ENCODE measurements at places on chromosomes 1 and 21. TPM values are rescaled to one million over a fixed set of nuclear protein-coding genes. Genes with fewer than 3 reads are reported as not detected.
A peak's percentile ranks its signal among the peaks of the same experiment; 100 is the strongest.

Gene NID1
- 0.10 TPM for total RNA-seq

Gene DMBX1
- not detected for total RNA-seq

Gene ATAD3C
- 3.4 TPM for total RNA-seq

Gene CNIH3
- 2.6 TPM for total RNA-seq

Gene TRABD2B
- not detected for total RNA-seq

GRCh38 chr1:37473431-37474045, 842 bp upstream of the ZC3H12A start:
- peaks cover 24% of the 10 kb centered on the region for H3K36me3 ChIP-seq
- H3K4me1 ChIP-seq: peaks cover 46% of the 10 kb centered on the region
- DNase-seq: no peak
- peak overlapping the region; percentile 97 for H3K27ac ChIP-seq
- H3K27me3 ChIP-seq: no peaks in the 10 kb centered on the region
- H3K4me3 ChIP-seq: peak overlapping the region; percentile 87

DNA sequence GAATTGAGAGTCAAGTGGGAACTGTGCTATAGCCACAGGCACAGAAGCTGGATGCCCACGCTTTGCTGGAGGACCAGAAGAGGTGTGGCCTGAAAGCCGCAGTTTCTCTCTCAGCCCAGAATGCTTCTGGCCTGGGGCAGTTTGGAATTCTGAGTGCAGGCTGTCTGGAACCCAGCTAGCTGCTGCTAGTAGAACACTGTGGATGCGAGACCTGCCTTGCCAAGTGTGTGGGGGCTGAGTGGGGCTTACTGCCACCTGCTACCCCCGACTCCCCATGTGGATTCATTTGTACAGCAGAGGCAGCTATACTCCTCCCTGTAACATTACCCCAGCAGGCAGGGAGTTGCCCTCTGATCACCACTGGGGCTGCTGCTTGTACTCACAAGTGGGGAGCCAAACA, 12.2 kb downstream of the ADAMTS1 start:
- H3K4me1 ChIP-seq: no peaks in the 10 kb centered on the region
- no peak overlapping the region for H3K4me3 ChIP-seq
- H3K27ac ChIP-seq: no peak overlapping the region
- H3K36me3 ChIP-seq: no peaks in the 10 kb centered on the region
- no peak for DNase-seq

DNA sequence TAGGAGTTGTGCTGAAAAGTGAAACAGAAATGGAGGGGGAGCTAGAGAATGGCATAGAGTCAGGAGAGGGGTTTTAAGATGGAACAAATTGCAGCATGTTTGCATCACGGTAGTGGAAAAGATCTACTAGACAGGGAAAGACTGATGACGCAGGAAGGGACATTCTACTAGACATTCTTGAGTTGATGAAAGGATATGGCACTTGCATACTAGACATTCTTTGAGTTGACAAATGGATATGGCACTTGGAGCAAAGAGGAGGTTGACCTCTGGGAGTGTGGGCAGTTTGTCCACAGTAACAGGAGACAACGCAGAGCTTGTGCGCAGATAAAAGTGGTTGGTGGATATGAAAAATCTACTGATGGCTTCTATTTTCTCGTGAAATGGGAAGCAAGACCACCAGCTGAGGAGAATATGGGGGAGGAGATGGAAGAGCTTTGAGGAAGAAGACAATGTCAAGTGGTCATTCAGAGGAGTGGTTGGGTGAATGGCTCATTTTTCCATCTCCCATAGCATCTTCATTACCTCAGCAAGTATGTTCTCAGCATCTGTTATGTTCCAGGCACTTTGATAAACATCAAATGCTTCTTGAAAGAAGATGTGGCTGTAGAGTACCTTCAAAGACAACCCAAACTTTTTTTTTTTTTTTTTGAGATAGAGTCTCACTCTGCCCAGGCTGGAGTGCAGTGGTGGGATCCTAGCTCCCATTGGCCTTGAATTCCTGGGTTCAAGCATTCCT, 2.4 kb upstream of the CTPS1 start:
- no peak for DNase-seq
- peaks cover 23% of the 10 kb centered on the region for H3K4me1 ChIP-seq
- H3K27ac ChIP-seq: no peak overlapping the region

DNA sequence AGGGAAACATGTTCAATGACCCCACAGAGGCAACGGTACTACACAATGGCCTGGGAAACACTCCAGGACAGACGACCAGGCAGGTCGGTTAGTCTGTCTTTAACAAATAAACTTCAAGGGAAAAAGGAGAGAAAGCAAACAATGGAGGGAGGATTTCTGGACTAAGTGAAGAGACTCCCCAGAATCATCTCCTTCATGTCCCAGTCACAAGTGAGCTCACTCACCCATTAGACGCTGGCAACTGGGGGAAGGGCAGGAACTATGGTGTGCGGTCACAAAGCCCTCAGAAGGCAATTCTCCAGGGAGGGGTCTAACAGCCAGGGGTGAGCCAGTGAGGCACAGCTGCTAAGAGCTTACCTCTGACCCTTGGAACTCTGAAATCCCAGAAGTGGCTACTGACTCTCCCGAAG, 55.7 kb upstream of the NADK start:
- H3K27me3 ChIP-seq: no peaks in the 10 kb centered on the region
- H3K4me1 ChIP-seq: no peaks in the 10 kb centered on the region
- no peak overlapping the region for H3K4me3 ChIP-seq
- H3K36me3 ChIP-seq: peaks cover 52% of the 10 kb centered on the region

DNA sequence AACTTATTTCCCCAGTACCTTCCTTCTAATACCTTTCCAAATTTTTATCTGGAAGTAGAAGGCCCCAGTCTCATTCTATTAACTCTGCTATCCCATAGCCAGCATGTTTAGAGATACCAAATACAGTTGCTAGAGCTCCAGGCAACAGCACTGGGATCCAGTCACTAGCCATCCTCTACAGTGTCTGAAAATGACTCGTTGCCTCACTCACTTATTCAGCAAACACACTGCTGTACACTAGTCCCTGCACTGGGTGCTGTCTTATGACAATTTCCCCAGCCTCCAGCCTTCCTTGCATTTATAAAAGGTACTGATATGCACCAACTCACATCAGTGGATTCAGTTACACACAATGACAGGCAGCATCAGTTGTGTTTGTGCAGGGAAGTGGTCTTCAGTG, 179.0 kb downstream of the DSCAM start:
- H3K4me1 ChIP-seq: no peaks in the 10 kb centered on the region
- DNase-seq: no peak
- no peak overlapping the region for H3K27ac ChIP-seq
- no peak overlapping the region for H3K4me3 ChIP-seq
- no peaks in the 10 kb centered on the region for H3K27me3 ChIP-seq
- H3K36me3 ChIP-seq: no peaks in the 10 kb centered on the region

DNA sequence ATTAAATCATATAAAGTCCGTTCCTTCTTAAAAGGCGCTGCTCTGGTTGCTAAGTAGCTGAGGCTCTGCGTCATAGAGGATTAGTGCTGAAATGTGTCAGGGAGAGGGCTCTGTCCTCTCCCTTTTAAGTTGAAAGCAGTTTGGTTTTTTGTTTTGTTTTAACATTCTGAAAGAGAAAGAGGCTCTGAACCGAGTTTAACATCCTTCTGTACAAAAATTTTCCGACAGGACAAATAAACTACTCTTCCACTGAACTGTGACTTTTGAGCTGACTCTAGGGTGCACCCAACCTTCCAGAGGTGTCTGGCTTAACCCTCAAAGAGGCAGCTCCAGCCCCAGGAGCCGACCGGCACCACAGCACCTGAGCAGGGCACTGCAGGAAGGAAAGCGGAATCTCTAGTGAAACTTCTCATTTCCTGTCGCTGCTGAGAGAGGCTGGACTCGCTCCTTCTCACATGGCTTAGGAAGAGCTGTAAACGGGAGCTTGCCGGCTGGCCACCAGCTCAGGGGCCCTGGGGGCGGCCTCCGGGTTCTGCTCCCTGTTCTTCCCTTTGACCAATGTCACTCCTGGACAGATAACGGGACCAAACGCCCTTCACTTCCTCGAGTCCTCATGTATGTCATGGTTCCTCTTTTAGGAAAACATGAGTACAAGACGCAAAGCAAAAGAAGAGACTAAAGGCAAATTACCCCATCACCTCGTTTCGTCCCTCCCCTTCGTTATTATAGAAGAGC, 1.2 kb downstream of the VAV3 start:
- H3K27me3 ChIP-seq: no peaks in the 10 kb centered on the region
- peaks cover 27% of the 10 kb centered on the region for H3K4me1 ChIP-seq
- peak; percentile 66 for DNase-seq
- H3K36me3 ChIP-seq: no peaks in the 10 kb centered on the region

DNA sequence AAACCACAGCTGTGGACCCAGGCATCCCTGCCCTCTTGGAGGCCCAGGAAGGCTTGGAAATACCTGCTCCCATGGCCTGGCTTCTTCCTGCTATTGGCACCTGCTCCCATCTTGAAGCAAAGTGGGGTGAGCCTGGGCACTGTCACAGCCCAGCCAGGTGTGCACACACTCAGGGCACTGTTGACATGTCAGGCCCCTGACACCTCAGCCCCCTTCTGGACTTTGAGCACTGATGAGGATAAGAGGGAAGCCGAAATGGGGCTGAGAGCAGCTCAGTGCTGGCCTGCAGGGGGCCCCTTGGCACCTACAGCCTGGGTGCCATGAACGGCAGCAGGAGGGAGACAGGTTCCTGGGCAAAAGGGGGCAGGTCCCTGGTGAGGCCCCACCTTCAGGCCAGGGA, 55.9 kb downstream of the DAB1 start:
- no peak overlapping the region for H3K4me3 ChIP-seq
- no peak overlapping the region for H3K27ac ChIP-seq
- no peaks in the 10 kb centered on the region for H3K36me3 ChIP-seq
- H3K4me1 ChIP-seq: no peaks in the 10 kb centered on the region
- no peaks in the 10 kb centered on the region for H3K27me3 ChIP-seq

GRCh38 chr1:27979151-27979858, 19.5 kb downstream of the XKR8 start:
- H3K27me3 ChIP-seq: no peaks in the 10 kb centered on the region
- peaks cover 3% of the 10 kb centered on the region for H3K4me1 ChIP-seq
- no peak overlapping the region for H3K4me3 ChIP-seq

GRCh38 chr1:53651356-53651755, 87.6 kb downstream of the GLIS1 start:
- H3K27ac ChIP-seq: no peak overlapping the region
- no peaks in the 10 kb centered on the region for H3K27me3 ChIP-seq
- no peaks in the 10 kb centered on the region for H3K4me1 ChIP-seq
- no peaks in the 10 kb centered on the region for H3K36me3 ChIP-seq
- DNase-seq: no peak
- H3K4me3 ChIP-seq: no peak overlapping the region

DNA sequence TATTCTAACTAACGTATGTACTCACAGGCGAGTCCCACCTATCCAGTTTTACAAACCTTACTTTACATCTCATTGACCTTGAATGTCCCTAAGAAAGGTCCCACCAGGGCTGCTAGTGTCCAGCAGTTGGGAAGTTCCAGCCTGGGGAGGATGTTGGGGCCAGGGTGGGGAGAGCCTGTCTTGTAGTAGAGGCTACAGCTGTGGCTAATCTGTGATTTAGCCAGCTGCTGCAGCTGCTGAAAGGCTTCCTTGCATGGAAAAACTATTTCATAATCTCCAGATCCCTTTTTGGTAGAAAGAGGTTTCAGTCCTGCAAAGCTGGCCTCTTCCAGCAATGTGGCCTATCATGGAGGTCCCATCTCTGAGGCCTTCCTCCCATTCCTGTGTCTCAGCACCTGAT, 23.1 kb downstream of the TNN start:
- H3K4me1 ChIP-seq: no peaks in the 10 kb centered on the region
- H3K27me3 ChIP-seq: peaks cover 6% of the 10 kb centered on the region
- DNase-seq: no peak
- H3K4me3 ChIP-seq: no peak overlapping the region

GRCh38 chr1:48044311-48044710, 47.1 kb upstream of the TRABD2B start:
- H3K27me3 ChIP-seq: no peaks in the 10 kb centered on the region
- H3K27ac ChIP-seq: no peak overlapping the region
- H3K4me3 ChIP-seq: no peak overlapping the region
- no peaks in the 10 kb centered on the region for H3K36me3 ChIP-seq

- H3K36me3 ChIP-seq: no peaks in the 10 kb centered on the region
- H3K27me3 ChIP-seq: no peaks in the 10 kb centered on the region
- no peak overlapping the region for H3K4me3 ChIP-seq
- no peak for DNase-seq
Measured at GRCh38 chr1:2203671-2204414, 9.3 kb upstream of the FAAP20 start.

DNA sequence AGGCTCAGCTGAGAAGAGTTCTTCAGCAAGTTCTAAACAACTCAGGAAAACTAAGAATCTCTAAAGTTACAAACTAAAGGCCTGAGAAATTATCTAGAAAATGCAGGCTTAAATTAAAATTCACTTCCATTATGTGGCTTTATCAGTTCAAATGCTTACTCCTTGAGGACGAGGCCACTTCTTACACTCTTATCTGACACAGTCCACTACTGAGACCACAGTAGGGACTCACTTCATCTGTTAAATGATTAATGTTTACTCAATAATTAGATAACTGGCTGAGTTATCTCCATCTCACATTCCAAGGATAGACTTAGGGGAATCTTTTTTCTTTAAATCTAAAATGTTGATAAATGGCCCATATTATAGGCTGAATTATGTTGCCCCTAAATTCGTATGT, 1.6 kb downstream of the C1orf141 start:
- H3K36me3 ChIP-seq: no peaks in the 10 kb centered on the region
- no peaks in the 10 kb centered on the region for H3K4me1 ChIP-seq
- no peak overlapping the region for H3K4me3 ChIP-seq
- H3K27ac ChIP-seq: no peak overlapping the region
- DNase-seq: no peak

DNA sequence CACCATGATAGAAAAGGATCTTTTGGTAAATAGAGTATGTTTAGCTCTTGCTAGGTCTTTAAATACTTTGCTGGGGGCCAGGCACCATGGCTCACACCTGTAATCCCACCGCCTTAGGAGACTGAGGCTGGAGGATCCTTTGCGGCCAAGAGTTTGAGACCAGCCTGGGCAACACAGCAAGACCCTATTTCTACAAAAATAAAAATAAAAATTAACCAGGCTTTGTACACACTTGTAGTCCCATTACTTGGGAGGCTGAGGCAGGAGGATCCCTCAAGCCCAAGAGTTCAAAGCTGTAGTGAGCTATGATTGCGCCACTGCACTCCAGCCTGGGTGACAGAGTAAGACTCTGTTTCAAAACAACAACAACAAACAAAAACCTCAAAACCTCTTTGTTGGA, 1.1 kb upstream of the KCNE2 start:
- H3K27me3 ChIP-seq: peaks cover 10% of the 10 kb centered on the region
- H3K36me3 ChIP-seq: no peaks in the 10 kb centered on the region
- H3K4me1 ChIP-seq: peaks cover 6% of the 10 kb centered on the region
- no peak overlapping the region for H3K27ac ChIP-seq
- H3K4me3 ChIP-seq: no peak overlapping the region
